ENCODE measurements at places on chromosomes 1 and 21.

DNA sequence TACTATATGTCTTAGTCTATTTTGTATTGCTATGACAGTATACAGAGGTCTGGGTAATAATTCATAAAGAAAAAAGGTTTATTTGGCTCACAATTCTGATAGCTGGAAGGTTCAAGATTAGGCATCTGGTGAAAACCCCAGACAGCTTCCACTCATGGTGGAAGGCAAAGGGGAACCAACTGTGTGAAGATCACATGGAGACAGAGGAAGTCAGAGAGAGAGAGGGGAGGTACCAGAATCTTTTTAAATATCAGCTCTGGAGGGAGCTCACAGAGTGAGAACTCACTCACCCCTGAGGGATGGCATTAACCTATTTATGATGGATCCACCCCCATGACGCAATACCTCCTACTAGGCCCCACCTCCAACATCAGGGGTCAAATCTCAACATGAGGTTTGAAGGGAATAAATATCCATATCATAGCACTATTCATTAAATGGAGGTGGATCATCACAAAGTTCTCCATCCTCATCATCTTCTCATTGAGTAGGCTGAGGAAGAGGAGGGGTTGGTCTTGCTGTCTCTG is 290.5 kb downstream of the DSCAM start:
- DNase-seq: no peak

GRCh38 chr1:188056011-188056410 is 1227.3 kb downstream of the PLA2G4A start:
- DNase-seq: no peak

DNA sequence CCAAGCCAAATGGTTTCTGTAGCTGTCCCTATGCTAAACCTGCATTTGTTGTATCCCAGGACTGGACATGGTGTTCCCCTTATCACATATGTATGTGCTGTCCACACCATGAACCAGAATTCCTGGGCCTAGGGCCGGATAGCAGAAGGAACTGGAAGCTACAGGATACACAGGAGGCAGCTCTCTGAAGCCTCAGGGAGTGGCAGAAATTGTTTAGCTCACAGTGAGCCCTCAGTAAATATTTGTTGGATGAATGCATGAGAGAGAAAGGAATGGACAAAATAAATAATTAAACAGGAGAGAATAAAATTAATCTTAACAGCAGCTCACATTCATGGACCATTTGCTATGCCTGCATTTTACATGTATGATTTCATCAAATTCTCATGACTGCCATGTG is 2.1 kb downstream of the NIPAL3 start:
- no peak for DNase-seq

- DNase-seq: no peak
These were observed 24.8 kb downstream of the PGM1 start for GRCh38 chr1:63618011-63618410.

DNA sequence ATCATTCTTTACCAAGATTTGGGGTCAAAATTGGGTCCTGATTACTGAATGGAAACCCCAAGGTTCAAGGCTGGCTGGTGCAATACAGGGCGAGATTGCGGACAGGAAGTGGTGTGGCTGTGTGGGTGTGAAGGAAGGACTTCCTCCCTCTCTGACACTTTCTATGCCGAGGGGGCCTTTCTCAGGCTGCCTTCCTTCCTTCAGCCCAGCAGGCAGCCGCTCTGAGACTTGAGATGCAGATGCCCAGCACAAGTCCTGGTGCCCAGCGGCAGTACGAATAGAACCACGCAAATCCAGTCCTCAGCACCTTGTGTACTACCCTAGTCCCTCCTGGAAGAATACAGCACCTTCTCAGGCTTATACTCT is 16.3 kb downstream of the BATF3 start:
- no peak for DNase-seq

DNA sequence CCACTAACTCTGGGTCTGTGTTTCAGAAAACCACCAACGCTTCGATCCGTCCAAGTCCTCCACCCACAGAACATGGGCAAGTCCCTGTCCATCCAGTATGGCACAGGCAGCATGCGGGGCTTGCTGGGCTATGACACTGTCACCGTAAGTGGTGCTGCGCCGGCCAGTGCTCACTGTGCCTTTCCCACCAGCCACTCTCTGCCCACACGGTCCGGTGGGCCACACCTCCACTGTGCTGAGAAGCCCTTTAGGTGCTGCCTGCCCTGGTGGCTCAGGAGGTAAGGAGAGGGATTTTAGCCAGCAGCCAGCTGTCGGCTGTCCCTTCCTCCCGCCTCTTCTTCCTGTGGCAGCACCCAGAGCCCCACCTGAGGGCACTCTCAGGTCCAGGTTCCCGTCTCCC is 33.9 kb downstream of the PROK1 start:
- no peak for DNase-seq

GRCh38 chr1:59318271-59318860 is 21.5 kb downstream of the FGGY start:
- no peak for DNase-seq

GRCh38 chr1:116372651-116373430 is at the start of gene ATP1A1:
TSS of gene ATP1A1 (plus strand) at chr1:116373244. CDS start at chr1:116373512, 268 bp downstream.
- DNase-seq: peak; percentile 99

- no peak for DNase-seq
These were observed 78.0 kb upstream of the ATP5PO start for GRCh38 chr21:33993286-33994231.

DNA sequence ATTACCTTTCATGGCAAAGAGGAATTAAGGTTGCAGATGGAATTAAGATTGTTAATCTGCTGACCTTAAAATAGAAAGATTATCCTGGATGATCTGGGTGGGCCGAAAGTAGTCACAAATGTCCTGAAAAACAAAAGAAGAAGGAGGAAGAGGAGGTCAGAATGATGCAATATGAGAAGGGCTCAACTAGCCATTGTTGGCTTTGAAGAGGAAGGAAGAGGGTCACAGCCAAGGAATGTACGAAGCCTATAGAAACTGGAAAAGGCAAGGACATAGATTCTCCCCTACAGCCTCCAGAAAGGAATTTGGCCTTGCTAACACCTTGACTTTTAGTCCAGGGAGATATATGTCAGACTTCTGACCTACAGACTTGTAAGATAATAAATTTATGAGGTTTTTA is 39.4 kb upstream of the FMOD start:
- no peak for DNase-seq

GRCh38 chr1:178819123-178819522 is 51.8 kb downstream of the ANGPTL1 start:
- no peak for DNase-seq

DNA sequence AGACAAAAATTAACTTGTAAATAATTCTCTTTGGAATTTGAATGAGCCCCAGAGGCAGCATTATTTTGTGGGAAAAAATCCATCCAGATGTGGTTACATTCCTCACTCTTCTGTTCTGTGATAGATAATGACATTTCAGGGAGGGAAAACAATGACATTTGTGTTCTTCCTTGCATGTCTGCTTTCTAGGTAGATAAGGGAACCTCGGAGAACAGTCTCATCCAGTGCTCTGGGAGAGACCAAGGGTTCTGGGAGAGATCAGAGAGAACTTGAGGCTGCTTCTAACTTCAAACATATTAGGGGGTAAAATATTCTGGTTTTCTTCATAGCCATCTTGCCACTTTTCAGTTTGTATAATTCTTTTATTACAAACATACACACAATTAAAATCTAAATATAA is 269.2 kb downstream of the NEGR1 start:
- DNase-seq: no peak

GRCh38 chr1:80639777-80640533 is 1160.8 kb upstream of the ADGRL2 start:
- DNase-seq: no peak

- DNase-seq: no peak
These were observed 581 bp downstream of the SSU72 start for GRCh38 chr1:1573843-1574720.

- DNase-seq: no peak
These were observed 1.1 kb downstream of the THRAP3 start for GRCh38 chr1:36225283-36225899.

DNA sequence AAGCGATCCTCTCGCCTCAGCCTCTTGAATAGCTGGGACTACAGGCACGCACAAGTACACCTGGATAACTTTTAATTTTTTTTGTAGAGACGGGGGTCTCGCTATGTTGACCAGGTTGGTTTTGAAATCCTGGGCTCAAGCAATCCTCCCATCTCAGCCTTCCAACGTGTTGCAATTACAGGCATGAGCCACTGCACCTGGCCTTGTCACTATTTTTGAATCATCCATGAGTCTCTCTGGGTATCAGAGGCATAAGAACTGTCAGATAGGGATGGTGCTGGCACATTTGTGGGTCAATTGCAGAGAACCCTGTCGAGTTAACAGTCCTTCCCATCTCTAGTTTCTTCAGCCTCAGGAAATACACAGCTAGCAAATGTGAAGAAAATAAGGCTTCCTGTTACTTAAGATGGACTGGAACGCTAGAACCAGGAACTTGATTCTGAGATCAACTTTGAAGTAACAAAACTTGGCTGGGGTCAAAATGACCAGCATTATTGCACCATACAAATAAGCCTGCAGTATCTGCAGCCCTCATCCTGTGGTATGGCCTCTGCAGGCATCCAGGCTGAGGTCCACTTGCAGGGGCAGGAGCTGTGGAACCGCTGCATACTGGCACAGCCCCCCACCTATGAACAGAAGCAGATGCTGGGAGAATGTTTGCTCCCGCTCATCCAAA is 124.3 kb upstream of the GADD45A start:
- DNase-seq: no peak

DNA sequence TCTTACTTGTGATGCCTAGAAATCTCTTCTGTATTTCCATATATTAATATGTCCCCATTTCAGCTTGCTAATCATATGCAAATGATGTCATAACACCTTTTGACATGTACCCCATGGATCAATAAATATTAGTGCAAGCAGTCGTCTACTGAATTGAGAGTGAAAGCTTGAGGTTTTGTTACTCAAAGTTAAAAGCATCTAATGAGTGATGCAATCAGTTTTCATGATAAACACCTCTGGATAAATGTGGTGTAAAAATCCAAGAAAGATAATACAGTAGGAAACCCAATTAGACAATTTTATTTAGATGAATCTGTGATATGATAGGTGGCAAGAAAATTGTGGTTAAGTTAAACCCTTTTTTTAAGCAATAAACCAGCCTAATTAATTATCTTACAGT is 141.2 kb upstream of the DMRTA2 start:
- DNase-seq: no peak

- no peak for DNase-seq
These were observed 1.1 kb upstream of the UAP1 start for GRCh38 chr1:162560303-162561036.

GRCh38 chr1:40784141-40784770 is 669 bp downstream of the KCNQ4 start:
- no peak for DNase-seq

- DNase-seq: peak; percentile 65
These were observed 13.7 kb downstream of the TLR5 start for GRCh38 chr1:223129229-223129901.

DNA sequence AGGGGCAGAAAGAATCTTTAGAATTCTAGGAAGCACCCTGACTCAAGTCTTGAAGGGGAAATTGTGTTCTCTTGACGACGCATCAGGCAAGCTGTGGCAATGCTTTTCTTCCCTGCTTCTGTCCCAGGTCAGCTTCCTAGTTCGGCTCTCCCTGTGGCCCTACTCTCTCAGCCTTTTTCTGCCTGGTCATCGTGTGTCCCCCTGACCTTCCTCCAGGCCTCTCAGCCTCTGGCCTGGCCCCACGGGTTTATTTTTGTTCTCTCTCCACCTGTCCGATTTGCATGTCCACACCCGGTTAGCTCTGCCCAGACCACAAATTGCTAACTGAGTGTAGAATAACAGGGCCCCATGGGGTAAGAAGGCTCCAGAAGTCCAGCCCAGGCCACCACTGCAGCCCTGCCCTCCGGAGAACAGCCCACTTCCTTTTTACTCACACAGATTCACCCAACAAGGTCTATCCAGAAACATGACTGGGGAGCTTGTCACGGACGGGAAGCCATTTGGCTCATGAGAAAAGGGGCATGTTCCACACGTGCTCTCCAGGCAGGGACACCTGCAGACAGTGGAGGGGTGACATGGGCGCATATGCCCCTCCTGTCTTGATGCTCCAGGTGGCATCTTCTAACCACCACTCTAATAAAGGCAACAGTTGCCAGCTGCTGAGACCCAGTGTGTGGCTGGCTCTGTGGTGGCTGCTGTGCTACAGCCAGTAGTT is 9.8 kb downstream of the KCNN3 start:
- DNase-seq: no peak

Measured in activated CD4-positive, alpha-beta T cell treated with anti-CD3 and anti-CD28 coated beads for 4 hours (primary cell).